Aortic smooth muscle cell (primary cell): ENCODE measurements at places on chromosomes 7 and 10. TPM values are rescaled to one million over a fixed set of nuclear protein-coding genes. Genes with fewer than 3 reads are reported as not detected.

Gene NPFFR1
- total RNA-seq, result under 0.01 TPM in 1 of 2 replicates, not detected in the other

Gene ZC3HAV1
- total RNA-seq, result 30.5 and 30.8 TPM in 2 replicates

Gene TMEM254
- total RNA-seq, result 5.8 and 6.9 TPM in 2 replicates

Gene OGDH
- total RNA-seq, result 74.4 and 92.9 TPM in 2 replicates

Gene OR2A1
- total RNA-seq, result under 0.01 and 0.19 TPM in 2 replicates

Gene CH25H
- total RNA-seq, result 0.12 and 0.40 TPM in 2 replicates

Gene DNAJB6
- 83.3 and 84.7 TPM in 2 replicates for total RNA-seq

Gene HOXA10
- under 0.01 TPM in 2 replicates for total RNA-seq

Gene LDB3
- under 0.01 and 0.12 TPM in 2 replicates for total RNA-seq

Gene SSBP1
- total RNA-seq, result 172 and 203 TPM in 2 replicates

Gene C7orf57
- under 0.01 TPM in 1 of 2 replicates, not detected in the other for total RNA-seq
